Astrocyte of the hippocampus (primary cell): ENCODE measurements at places on chromosomes 13 and 19.

DNA sequence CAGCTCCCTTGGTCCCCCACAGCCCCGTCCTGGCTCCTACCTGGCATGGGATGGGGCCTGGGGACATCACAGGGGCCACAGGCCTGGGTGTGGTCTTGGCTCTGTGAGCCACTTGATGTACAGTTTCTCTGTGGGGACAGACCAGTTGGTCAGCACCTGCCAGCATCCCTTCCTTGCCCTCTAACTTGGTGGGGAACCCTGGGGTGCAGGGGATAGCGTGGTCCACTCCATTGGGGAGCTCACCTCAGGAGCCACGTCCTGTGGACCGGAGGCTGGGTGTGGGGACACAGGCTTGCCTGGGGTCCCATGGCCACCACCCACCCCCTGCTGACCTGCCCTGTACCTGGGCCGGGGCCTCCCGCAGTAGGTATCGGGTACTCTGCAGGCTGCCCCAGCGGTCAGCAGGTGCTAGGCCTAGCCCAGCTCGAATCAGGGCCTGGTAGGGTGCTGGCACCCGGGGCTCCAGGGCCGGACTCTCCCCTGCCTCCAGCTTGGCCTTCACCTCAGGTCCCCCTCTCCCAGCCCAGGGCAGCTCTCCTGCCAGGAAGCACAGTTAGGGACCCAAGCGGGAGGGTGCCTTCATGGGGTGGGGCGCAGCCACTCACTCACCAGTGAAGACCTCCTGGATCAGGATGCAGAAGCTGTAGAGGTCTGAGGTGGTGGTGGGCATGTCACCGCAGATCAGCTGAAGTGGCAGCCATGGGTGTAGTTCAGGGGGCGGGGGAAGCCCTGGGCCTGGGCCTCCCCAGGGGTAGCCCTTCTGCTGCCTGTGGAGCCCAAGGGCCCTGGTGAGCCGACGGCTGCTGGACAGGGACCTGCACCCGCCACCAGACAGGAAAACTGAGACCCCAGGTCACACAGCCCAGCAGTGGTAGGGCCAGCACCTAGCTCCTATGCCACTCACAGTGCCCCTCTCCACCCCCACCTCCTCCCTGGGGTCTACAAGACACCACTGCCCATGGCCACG, 14.9 kb downstream of the ARHGAP33 start:
- no peak for DNase-seq

DNA sequence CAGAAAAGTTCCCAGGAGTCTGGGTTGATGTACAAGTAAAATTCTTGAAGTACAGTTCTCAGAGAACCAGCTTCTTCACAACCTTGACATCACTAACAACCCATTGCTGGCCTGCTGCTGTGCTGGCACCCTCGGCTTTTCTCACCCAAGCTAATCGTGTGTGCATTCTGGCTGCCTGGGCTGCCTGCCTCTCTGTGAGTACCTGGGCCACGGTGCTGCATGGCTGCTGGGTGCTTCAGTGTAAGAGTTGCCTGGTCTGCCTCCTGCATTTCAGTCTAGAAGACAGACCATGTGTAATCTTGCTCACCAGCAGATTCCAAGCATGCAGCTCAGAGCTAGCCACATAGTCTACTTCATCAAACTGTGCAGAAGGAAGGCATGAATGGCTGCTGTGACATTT, 50.5 kb upstream of the MEDAG start:
- no peak for DNase-seq

GRCh38 chr19:7611541-7612279, 16.0 kb downstream of the CAMSAP3 start:
- no peak for DNase-seq

DNA sequence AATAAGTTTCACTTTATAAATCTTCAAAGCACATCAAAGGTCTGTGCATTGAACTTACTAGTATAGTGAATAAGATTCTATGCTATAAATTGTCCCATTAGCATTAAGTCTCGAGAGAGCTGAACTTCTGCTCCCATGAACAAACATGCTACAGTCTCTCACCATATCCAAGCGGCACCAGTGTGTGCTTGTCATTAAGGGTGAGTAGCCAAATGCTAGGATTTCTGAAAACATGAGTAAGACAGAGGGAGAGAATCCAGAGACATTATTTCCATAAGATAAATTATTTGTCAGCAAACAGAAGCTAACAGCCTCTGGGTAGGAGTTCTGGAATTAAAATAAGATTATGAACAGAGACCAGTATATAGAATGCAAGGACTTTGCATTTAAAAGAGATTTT, 2882.5 kb downstream of the PCDH9 start:
- DNase-seq, result no peak

DNA sequence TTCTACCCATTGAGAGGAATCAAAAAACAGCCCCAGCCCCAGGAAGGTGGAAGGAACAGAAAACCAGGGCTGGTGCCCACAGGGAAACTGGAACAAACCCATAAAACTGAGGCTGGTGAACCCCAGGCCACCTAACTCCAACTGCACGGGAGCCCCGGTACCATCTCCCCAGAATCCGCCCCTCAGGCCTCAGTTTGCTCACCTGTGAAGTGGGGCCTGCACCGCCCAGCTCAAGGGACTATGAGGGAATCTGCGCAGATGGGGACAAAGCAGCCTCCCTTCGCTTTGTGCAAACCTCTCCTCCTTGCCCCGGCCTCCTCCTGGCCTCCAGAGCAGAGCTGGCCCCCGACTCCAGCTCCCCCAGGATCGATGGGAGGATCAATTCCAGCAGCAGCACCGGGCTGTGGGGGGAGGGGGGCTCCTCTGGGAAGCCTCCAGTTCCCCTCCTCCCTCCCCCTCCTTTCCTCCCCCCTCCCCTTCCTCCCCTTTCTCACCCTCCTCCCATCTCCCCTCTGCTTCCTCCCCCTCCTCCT, 9.1 kb upstream of the ONECUT3 start:
- no peak for DNase-seq

GRCh38 chr19:53463263-53463662, 4.3 kb upstream of the ZNF813 start:
- peak; percentile 37 for DNase-seq

DNA sequence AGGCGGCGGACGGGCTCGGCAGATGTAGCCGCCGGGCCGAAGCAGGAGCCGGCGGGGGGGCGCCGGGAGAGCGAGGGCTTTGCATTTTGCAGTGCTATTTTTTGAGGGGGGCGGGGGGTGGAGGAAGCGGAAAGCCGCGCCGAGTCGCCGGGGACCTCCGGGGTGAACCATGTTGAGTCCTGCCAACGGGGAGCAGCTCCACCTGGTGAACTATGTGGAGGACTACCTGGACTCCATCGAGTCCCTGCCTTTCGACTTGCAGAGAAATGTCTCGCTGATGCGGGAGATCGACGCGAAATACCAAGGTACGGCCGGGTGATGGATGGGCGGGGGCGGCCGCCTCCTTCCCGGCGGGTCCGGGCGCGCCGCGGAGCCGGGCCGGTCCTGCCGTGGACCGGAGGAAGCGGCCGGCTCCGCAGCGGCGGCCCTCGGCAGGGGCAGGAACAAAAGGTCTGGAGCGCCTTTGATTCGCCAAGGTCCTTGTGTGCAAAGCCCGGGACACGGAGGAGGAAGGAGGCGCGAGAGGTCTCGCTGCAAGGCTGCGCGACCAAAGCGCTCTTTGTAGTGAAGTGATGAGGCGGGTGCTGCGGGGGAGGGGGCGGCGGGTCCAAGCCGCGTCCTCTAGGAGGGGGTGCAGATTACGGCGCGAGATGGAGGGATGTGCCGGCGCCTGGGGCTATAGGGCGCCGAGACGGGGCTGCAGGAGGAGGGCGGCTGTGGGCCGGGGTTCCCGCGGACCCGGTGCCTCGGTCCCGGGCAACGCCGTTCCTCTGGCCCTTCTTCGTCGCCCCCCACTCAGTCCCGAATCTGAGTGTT, 689 bp downstream of the ING1 start:
- peak; percentile 73 for DNase-seq

GRCh38 chr13:54263868-54264267, 1235.3 kb downstream of the OLFM4 start:
- no peak for DNase-seq

- DNase-seq, result no peak
These were observed 5.5 kb upstream of the ZNF175 start for GRCh38 chr19:51565583-51565982.

GRCh38 chr13:40464337-40465014, 202.0 kb downstream of the FOXO1 start:
- DNase-seq, result no peak

DNA sequence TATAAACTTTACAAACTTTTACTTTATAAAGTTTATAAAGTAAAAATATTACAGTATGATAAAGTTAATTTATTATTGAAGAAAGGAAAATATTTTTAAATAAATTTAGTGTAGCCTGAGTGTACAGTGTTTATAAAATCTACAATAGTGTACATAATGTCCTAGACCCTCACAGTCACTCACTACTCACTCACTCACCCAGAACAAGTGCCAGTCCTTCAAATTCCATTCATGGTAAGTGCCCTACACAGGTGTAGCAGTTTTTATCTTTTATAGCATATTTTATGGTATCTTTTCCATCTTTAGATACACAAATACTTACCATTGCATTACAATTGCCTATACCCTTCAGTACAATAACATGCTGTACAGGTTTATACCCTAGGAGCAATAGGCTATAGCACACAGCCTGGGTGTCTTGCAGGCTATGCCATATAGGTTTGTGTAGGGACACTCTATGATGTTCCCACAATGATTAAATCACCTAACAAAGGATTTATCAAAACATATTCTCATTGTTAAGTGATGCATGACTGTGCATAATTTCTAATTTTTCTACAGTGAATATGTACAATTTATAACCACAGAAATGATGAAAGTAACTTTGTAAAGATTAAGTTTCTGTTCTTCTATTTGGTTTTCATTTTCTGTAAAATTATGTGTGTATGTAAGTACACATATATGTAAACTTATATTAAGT, 98.0 kb downstream of the SPRY2 start:
- DNase-seq, result no peak

DNA sequence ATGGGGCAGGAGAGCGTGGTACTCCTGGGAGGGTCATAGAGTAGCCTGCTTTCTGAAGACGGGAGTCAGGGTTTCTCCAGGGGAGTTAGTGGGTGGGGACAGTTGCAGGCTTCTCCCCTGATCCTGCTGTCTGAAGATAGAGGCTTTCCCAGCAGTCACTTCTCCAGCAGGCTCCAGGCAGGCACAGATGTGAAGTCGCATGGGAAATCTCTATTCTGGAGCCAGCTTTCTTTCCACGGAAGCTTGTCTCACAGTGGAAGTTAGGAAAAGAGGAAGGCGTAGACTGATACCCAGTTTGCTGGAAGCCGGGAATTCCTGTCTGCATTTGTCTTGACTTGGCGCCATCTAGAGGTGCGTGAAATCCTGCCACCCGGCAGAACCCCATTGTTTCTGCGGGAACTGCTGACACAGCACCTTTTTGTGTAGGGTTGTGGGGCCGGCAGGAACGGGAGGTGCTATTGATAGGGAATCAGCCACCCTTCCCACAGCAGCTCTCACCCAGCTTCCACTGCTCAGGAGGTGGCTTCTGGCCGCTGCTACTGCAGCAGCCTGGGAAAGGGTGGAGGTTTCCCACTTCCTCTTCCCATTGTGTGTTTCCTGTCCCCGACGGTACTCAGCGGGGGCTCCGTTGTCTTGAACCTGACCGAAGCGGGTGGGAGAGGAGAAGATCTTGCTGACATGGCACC, 28.5 kb upstream of the NPAS1 start:
- DNase-seq, result peak; percentile 89

GRCh38 chr19:18322318-18322758, 538 bp downstream of the LSM4 start:
- peak; percentile 65 for DNase-seq

DNA sequence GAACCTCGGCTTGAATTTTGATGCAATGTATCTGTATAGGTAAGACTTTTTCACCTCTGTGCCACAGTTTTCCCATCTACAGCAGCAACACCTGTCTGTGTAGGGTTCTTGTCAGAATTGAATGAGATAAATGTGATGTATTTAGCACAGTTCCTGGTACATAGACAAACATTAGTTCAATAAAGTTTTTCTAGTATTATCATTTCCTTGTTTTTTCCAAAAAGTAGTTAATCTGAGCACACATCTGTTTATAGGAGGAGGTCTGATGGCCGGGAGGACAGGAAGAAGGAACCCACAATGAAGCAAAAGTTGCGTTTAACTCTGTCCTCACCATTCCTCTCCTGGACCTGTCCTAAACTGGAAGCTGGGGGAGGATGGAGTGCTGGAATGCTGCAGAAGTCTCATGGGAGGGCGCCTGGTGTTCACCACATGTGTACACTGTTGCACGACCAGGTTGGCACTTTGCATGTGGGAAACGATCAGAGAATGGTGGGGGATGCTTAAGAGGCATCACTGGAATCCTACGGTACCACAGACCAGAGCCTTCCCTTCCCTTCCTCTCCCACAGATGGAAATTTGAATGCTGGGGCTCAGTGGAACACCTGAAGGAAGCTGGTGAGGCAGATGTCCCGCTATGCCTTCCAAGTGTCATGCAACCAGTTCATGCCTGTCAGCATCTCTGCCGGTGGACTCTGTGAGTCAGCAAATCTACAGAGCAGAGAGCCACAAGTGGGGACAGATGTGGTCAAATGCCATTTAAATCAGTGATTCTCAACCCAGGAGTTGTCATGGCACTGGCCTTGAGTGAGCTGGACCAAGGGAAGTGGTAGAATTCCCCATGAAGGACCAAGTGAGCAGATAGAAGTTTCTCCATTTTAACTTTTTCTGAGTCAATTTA, 315.6 kb downstream of the DLEU7 start:
- no peak for DNase-seq

- no peak for DNase-seq
These were observed 705.7 kb upstream of the SLITRK1 start for GRCh38 chr13:84588023-84588422.

GRCh38 chr19:9130965-9131364, 4.2 kb upstream of the OR7G3 start:
- DNase-seq, result no peak

- no peak for DNase-seq
These were observed 22.2 kb upstream of the LRP3 start for GRCh38 chr19:33171916-33172359.

- peak; percentile 49 for DNase-seq
These were observed 4.7 kb upstream of the IRS2 start for GRCh38 chr13:109790942-109791605.

DNA sequence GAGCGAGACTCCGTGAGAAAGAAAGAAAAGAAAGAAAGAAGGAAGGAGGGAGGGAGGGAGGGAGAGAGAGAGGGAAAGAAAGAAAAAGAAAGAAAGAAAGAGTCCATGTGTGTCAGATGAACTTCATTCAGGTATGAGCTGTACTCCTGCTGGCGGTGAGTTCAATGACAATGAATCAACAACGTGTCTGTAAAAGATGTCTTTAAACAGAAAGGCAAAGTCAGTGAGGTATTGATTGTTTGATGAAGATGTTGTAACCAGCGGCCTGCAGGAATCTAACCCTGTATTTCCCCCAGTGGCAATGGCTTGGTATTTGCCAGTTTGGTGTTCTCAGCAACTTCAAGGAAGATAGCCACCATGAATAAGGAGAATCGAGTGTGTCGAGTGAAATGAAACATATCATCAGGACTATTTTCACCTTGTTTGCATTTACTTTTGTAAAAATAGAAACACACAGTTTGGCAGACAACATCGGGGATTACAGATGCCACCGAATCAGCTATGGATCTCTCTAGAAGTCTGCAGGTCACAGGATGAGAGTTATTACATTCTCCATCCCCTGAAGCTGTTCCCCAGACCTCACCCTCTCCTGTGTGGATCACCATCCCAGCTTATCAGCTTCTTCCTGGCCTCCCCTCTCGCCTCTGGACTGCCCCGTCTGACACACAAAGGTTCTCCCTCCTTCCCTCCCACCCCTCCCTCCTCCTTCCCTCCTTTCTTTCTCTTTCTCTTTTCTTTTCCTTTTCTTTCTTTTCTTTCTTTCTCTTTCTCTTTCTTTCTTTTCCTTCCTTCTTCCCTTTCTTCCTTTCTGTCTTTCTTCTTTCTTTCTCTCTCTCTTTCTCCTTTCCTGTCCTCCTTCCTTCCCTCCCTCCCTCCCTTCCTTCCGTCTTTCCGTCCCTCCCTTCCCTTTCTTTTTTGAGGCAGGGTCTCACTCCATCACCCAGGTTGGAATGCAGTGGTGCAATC, 8.2 kb upstream of the SBK3 start:
- DNase-seq, result peak; percentile 43
